ENCODE measurements at places on chromosomes 16 and 17. TPM values are rescaled to one million over a fixed set of nuclear protein-coding genes. Genes with fewer than 3 reads are reported as not detected.

The SPNS2 gene
- total RNA-seq = 0.37 TPM

The CX3CL1 gene
- under 0.01 TPM for total RNA-seq

The HSD11B2 gene
- 0.59 TPM for total RNA-seq

The DNAAF8 gene
- total RNA-seq = 1.2 TPM

The TIMM22 gene
- 14.3 TPM for total RNA-seq

The KIF2B gene
- total RNA-seq = not detected

Measured in smooth muscle cell of the umbilical artery (primary cell).